ENCODE measurements at places on chromosomes 5 and 9.
A peak's percentile ranks its signal among the peaks of the same experiment; 100 is the strongest.

DNA sequence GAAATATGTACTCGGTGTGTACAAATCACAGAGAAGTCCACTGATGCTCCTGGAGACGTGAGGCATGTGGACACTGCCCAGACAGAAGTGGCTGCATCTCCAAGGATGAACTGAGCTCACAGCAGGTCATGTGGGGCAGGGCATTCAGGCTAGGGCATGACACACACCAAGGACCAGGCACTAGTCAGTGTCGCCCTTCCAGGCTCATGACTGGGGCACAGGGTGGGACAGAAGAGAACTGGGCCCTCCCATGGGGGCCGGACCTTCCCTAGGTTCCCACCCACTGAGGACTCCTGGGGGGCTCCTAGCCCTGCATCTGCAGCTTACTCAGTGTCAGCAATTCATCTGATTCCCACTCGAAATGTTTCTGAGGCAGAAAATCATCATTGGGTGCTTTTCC, 256.8 kb upstream of the IRX4 start:
- DNase-seq, result no peak

- DNase-seq, result no peak
These were observed 36.2 kb downstream of the C5 start for GRCh38 chr9:121013911-121014310.

DNA sequence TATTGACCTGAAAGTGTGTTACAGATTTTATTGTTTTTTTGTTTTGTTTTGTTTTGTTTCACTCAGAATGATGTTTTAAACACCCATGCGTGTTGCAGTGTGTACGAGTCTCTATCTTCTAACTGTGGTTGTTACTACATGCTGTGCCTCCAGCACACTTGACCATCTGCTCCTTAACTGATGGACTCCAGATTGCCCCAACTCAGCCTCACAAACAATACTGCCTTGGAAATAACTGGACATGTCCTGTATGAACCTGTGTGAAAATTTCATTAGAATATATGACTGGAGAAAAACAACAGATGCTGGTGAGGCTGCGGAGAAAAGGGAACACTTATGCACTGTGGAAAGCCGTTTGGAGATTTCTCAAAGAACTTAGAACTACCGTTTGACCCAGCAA, 68.7 kb upstream of the HAND1 start:
- no peak for DNase-seq

- DNase-seq, result peak; percentile 48
These were observed 757 bp downstream of the CDC26 start for GRCh38 chr9:113274474-113275156.

DNA sequence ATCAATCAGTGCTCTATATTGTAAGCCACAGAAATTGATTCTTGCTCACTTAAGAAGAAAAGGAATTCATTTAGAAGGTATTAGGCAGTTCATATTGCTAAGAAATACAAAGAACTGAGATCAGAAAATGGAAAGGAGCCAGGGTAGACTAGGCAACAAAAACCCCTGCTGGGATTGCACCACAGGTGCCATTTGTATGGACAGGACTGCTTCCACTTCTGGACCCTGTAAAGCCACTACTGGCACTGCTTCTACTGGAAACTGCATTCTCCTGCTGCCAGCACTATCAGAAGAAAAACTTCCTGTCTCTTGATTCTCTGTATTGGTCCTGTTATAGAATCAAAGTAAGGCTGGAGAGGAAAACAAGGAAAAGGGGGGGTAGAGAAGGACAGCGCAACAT, 45.9 kb downstream of the CERT1 start:
- no peak for DNase-seq

DNA sequence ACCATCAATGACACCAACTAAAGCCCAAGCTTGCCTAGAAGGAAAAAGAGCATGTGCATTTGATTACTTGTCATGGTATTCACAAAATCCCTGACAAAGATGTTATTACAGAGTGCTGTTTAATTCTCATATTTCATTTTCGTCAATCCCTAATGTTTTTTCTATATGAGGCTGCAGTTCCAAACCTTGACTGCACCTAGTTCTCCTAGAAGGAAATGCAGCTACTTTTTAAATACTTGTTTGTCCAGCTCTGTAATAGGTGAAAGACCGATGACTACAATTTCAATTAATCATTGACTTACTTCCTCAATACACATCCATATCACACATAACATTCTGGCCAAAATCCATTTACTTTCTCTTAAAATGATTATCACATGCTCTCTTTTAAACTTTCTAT, 28.1 kb downstream of the CEMIP2 start:
- DNase-seq, result no peak

GRCh38 chr5:8340261-8340660, 471.3 kb downstream of the MTRR start:
- no peak for DNase-seq

GRCh38 chr5:135921388-135921787, 25.7 kb upstream of the IL9 start:
- DNase-seq, result no peak

- no peak for DNase-seq
These were observed 55.3 kb downstream of the RPS23 start for GRCh38 chr5:82222597-82223574.

- no peak for DNase-seq
These were observed 3.2 kb downstream of the GRPEL2 start for GRCh38 chr5:149348518-149348917.

DNA sequence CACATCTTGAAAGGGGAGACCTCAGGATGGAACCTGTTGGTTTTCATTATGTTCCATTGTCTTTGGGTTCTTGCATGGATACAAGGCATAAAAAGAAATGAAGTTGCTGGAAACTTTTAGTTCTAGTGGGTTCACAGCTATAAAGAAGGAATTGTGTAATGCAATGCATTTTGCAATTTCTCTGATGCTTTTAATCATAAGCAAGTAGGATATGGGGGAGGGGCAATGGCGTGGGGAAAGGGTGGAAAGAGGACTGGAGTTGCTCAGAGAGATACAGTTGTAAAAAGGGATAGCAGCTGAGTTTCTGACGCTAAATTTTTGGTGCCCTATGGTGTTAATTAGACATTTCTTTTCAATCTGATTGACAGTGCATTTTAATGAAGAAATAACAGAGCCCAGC, 88.6 kb upstream of the FANCC start:
- DNase-seq, result no peak

GRCh38 chr5:83785176-83785668, 64.6 kb upstream of the HAPLN1 start:
- DNase-seq, result no peak

DNA sequence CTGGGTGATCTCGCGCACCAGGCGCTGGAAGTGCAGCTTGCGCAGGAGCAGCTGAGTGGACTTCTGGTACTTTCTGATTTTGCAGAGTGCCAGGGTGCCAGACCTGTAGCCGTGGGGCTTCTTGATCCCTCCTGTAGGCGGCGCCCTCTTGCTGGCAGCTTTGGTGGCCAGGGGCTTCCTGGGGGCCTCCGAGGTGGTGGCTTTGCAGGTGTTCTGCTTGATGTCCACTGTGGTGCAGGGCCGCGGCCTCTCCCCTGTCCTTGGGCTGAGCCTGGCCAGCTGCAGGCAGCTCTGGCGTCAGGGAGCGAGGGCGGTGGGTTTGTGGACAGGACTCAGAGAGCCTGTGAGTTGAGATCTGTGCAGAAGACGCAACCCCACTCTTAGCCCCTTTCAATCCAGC, 36.1 kb downstream of the TAF11L14 start:
- DNase-seq, result no peak

GRCh38 chr9:114470121-114470520, 35.2 kb downstream of the WHRN start:
- no peak for DNase-seq

- DNase-seq, result no peak
These were observed 13.5 kb upstream of the SFXN1 start for GRCh38 chr5:175464942-175465233.

DNA sequence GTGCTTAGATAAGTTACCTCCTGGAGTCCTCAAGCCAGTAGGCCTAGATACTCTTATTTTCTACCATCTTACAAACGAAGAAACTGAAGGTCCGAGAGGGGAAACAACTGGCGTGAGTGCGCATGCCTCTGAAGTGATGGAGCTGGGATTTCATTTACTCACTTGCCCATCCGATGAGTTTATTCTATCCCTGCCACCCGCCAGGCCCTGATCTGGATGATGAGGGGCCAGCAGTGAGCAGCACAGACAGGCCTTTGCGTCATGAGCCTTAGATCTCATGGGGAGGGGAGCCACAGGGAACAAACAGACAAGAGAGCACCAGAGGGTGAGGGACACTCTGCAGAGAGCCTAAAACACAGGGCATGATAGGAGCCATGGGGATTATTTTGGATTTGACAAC, 34.1 kb upstream of the SLC2A8 start:
- no peak for DNase-seq

GRCh38 chr9:78479441-78479840, 182.5 kb downstream of the PSAT1 start:
- no peak for DNase-seq

- no peak for DNase-seq
These were observed 165.1 kb upstream of the S1PR3 start for GRCh38 chr9:88826181-88826580.

GRCh38 chr9:76866689-76867088, 39.2 kb downstream of the PRUNE2 start:
- DNase-seq, result peak; percentile 80

GRCh38 chr5:14946815-14947620, 75.4 kb upstream of the ANKH start:
- peak; percentile 54 for DNase-seq

- DNase-seq, result no peak
These were observed 28.2 kb downstream of the LIFR start for GRCh38 chr5:38528162-38528703.

DNA sequence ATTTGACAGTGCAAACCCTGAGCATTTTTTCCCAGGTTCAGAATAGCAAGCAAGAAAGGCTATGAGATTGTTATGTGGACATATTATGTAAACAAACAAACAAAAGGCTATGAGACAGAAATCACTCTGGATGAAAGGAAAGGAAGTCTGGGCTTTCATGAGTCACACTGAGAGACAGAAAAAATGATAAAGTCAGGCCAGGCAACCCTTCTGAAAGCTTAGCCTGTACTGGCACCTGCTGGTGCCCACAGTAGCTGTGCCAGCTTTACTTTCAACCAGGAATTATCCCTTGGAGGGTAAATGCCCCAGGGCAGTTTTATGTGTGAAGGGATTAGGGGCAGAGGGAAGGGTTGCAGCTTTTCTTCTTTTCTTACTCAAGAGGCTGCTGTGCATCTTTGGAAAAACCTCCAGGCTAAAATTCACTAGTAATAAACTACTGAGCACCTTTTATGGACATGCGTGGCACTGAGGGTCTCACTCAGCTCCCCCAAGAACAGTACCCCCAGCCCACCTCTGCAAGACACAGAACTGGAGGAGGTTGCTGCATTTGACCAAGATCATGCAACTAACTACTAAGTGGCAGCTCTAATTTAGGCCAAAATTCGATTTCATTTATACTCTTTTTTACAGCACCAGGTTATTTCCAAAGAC, 41.7 kb downstream of the ACTL7B start:
- peak; percentile 50 for DNase-seq
